T-helper 9 cell (primary cell): ENCODE measurements at places on chromosomes 1 and 21.
A peak's percentile ranks its signal among the peaks of the same experiment; 100 is the strongest.

- peak; percentile 88 for DNase-seq
These were observed at the start of gene YY1AP1 for GRCh38 chr1:155688324-155689080. Gene YY1AP1 (minus strand): TSS chr1:155688774. CDS start chr1:155680436, 8,338 bp downstream.

- DNase-seq, result no peak
These were observed 7.4 kb downstream of the TMED5 start for GRCh38 chr1:93172778-93173177.

DNA sequence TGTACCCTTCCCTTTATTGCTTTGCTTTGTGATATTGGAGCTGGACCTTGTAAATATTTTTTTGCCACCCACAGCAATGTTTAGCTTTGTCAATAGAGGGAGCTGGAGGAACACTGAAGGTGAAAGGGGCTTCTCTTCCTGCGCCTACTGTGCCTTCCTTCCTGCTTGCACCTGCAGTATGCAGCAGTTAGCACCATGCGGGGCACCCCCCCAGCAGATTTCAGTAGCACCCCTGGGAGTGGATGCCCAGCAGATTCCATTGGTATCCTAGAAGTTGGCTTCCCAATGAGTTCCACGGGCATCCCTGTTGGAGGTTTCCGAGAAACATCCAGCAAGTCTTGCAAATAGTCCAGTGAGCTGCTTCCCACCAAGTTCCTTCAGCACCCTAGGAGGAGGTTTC lies 25.6 kb downstream of the S100A10 start:
- DNase-seq, result peak; percentile 17

DNA sequence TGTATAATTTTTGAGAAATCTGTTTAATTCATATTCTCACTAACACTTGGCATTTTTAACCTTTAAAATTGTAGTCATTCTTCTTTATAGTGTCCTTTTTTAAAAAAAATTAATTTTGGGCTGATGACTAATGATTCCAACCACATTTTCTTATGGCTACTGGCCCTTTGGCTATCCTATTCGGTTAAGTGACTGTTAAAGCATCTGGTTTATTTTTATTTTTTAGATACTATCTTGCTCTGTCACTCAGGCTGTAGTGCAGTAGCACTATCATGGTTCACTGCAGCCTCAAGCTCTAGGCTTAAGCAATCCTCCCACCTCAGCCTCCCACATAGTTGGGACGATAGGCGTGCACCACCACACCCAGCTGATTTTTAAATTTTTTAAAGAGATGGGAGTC lies 723.2 kb upstream of the CXADR start:
- no peak for DNase-seq

DNA sequence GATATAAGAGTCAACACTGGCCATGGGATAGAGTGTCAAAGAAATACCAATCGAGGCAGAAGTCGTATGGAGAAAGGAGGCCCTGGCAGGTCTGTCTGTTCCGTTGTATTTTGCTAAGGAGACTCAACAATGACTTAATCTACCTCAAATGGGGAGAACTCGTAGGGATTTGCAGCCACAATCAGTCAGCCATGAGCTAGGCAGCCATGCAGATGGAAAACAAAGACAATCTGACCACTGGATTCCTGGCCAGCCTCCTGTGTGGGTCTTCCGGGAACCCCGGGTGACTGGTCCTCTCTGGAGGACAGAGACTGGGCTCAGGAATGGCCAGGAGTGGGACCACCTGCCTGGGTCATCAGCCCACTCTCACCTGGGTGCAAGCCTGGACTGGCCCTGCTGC lies 167.8 kb downstream of the ETS2 start:
- DNase-seq, result no peak

GRCh38 chr1:220438741-220439140 lies 89.2 kb upstream of the MARK1 start:
- no peak for DNase-seq

DNA sequence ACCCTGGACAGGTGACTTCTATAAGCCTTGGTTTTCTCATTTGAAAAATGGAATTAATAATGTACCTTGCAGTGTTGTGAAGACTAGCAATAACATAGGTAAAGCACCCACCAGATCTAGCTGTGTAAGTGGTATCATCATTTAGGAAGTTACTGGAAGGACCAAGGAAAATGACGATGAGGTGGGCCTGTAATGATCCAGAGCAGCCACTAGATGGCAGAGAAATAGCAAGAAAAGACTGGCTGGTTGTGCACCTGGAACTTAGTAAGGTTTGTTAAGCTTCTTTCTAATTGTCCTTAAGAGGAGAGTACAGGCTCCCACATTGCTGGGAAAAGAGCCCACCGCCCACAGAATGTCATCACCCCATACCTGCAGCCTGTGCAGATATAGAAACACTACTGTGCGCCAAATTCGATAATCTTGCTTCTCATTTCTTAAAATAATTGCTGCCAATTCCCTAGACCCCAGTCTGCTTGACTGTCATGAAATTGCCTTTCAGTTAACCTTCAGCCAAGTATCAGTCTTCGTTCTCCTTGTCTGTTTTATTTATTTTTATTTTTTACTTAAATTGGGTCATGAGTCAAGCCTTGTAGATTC lies 37.2 kb downstream of the WNT4 start:
- DNase-seq, result no peak

GRCh38 chr1:227938911-227939790 lies 8.6 kb downstream of the WNT9A start:
- no peak for DNase-seq

GRCh38 chr1:157404063-157404501 lies 148.2 kb downstream of the FCRL5 start:
- no peak for DNase-seq

GRCh38 chr1:210568631-210569030 lies 239.9 kb downstream of the HHAT start:
- DNase-seq, result no peak

DNA sequence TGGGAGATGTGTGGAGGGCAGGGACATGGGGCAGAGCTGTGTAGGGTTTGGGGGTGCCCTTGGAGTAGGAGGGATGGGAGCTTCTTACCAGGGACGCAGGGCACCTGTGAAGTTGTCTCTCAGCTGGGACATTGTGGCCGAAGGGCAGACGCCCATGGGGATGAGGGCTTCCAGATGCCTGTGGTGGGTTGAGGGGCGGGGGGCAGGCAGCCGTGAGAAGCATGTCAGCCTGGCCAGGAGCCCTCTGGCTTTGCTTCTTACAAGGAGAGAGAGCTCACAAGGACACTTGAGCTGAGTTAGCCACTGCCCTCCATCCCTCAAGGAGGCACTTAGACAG lies 8.5 kb downstream of the A3GALT2 start:
- DNase-seq, result no peak

GRCh38 chr1:65316233-65316632 lies 6.9 kb downstream of the DNAJC6 start:
- DNase-seq, result no peak

- DNase-seq, result no peak
These were observed 160.6 kb upstream of the ATP1B1 start for GRCh38 chr1:168945870-168946269.

DNA sequence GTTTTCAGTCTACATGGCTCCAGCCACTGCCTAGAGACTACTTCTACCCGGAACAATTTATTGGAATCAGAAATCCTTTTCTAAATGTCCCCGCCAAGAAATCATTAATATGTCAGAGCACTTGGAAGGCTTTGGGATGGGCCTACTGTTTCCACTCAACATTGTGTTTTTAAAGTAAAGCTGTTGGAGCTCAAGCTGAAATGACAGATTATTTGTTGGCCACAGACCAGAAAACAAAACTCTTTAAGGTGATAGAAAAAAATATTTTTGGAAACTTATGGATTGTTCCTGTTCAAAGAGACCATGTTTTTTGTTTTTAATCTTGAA lies 496 bp downstream of the VPS45 start:
- no peak for DNase-seq

DNA sequence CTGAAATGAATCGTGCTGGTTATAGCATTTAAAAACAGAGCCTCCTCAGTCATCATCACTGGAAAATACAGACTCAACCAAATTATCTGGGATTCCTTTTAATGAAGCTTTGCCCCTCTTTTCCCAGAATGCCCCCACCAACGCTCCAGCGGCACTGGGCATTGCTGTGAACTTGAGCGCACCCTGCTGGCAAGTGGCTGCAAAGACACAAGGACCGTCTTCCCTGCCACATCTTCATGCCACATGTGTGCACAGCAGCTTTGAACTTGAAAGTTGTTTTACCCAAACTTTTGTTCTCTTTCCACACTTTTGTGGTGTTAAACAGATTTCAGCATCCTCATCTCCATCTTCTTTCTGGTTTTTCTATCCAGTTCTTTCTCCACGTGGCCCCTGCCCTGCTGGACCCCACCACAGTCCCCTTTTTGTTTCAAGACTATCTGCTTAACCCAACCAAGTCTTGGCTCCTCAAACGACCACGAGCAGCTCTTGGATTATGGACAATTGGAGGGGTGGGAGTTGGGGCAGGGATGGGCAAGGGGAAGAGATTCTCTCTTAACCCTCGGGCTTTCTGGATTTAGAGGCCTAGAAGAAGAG lies 12.8 kb upstream of the LMX1A start:
- DNase-seq, result peak; percentile 54

GRCh38 chr1:182054698-182055326 lies 6.7 kb downstream of the ZNF648 start:
- peak; percentile 54 for DNase-seq

GRCh38 chr1:1939296-1940122 lies 20.4 kb upstream of the TMEM52 start:
- no peak for DNase-seq

GRCh38 chr1:46019348-46019747 lies 113.1 kb downstream of the PIK3R3 start:
- no peak for DNase-seq

DNA sequence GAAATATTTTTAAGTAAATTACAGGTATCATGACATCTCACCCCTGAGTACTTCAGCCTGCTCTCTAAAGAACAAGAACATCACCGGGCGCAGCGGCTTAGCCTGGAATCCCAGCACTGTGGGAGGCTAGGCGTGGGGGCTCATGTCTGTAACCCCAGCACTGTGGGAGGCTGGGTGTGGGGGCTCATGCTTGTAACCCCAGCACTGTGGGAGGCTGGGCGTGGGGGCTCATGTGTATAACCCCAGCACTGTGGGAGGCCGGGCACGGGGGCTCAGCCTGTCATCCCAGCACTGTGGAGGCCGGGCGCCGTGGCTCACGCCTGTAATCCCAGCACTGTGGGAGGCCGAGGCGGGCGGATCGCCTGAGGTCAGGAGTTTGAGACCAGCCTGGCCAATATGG lies 7.7 kb upstream of the CDK11B start:
- DNase-seq, result no peak

- DNase-seq, result no peak
These were observed 2.8 kb upstream of the TTC22 start for GRCh38 chr1:54803761-54804470.
